ENCODE measurements at places on chromosomes 5 and 9. TPM values are rescaled to one million over a fixed set of nuclear protein-coding genes. Genes with fewer than 3 reads are reported as not detected.

PCDHGC4 gene
- total RNA-seq, result 1.6 TPM

PCDHGB4 gene
- total RNA-seq, result 16.4 TPM

PPP3R2 gene
- not detected for total RNA-seq

- DNase-seq, result peak; percentile 21
These were observed 19.5 kb upstream of the SERINC5 start for GRCh38 chr5:80275347-80275746.

DNA sequence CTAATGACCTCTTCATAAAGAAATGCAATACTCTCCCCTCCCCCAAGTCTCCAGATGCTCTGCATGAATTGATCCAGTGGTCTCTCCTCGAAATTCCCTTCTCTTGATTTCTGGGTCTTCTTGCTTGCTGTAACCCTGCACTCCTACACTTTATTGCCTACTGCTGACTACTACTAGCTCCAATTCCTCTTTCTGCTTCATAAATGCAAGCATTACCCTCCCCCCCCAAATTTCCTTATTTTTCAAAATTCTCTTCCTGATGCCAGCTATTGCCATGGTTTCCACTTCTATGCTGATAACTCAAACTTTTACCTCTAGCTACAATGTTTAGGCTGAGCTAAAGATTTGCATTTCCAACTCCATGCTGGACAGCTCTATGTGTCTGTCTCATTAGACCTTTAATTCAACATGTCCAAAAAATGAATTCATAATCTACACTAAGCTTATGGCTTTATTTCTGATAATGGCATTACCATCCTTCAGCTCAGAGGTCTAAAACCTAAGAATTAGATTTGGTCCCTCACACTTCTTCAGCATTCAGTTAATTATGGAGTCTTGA is 1.4 kb downstream of the ZBTB26 start:
- no peak for DNase-seq

DNA sequence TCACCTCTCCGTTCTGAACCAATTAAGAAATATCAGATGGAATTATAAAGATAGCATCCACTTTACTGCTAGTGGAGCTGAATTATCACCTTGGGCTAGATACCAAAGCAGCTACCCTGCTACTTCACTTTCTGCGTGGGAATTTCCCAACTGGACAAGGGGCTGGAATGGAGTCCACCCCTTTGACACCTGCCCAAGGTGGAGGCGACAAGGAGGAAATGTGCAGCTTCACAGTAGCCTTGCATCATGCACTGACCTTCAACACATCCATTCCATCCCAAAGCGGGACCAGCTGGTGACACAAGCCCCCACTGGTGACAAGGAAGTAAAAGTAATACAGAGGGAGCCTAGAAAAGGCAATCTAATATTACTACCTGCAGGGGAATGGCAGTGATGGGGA is 30.7 kb downstream of the CTNND2 start:
- no peak for DNase-seq

Data from IMR-90 (cell line).